Activated CD4-positive, alpha-beta T cell treated with anti-CD3 and anti-CD28 coated beads, Interleukin-2, amount 10 ng/mL, durations not matched to agents 24 days and 14 days (primary cell): ENCODE measurements at places on chromosomes 16 and 17. TPM values are rescaled to one million over a fixed set of nuclear protein-coding genes. Genes with fewer than 3 reads are reported as not detected.

DNA sequence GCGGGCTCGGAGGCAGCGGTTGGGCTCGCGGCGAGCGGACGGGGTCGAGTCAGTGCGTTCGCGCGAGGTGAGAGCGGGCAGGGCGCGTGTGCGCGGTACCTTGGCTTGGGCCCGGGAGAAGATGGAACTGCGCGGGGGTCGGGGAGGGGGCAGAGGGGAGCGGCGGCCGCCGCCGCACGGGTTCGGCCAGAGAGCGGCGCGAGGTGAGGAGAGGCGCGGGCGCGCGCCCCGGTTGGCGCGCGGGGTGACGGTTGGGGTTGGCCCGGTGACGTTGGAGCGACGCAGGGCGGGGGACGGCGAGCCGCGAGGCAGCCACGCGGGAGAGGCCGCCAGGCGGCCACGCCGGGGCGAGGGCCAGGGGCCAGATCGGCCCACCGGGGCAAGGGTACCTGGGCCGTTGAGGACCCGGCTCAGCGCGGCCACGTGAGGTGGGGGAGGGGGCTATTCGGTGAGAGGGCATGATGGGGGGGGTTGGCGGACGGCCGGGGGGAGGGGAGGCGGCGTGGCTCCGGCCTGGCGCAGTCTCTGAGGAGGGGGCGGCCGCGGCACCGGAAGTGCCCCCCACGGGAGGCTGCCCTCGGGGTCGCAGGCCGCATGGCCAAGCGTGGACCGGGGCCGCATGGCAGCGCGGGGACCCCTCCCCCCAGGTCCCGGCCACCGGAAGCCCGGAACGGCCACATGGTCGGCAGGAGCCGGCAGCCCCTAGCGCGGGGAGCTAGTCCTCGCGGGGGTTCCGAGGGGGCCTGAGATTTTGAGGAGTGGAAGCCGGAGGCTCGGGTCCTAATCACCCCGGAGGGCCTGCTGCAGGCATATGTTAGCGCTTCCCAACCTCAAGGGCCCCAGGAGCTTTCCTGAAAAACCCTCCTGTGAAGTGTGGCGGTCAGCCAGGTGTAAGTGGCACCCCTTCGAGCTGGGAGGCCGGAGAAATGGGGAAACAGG is 527 bp downstream of the EIF5A start:
- peak; percentile 85 for DNase-seq

- DNase-seq = no peak
These were observed 449.8 kb downstream of the MAF start for GRCh38 chr16:79150632-79151310.

DNA sequence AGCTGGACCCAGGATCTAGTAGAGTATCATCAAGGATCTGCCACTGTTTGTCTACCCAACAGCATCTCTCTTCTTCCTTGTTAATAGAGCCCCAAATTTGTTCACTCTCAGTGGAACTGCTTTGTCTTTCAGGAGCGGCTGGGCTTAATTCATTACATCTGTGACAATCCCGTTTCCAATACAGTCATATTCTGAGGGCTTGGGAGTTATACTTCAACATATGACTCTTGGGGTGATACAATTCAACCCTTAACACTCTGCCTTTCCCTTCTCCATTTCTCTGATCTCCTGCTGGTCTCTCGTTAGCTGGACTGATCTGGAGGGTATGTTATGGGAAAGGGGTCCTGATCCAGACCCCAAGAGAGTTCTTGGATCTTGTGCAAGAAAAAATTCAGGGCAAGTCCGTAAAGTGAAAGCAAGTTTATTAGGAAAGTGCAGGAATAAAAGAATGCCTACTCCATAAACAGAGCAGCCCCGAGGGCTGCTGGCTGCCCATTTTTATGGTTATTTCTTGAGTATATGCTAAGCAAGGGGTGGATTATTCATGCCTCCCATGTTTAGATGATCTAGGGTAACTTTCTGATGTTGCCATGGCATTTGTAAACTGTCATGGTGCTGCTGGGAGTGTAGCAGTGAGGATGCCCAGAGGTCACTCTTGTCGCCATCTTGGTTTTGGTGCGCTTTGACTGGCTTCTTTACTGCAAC is 42.4 kb downstream of the IQCK start:
- no peak for DNase-seq

Gene KRTAP1-1
- not detected in 2 replicates for total RNA-seq

Gene BRICD5
- 22.2 and 23.1 TPM in 2 replicates for total RNA-seq

Gene DNAAF8
- total RNA-seq = not detected in 2 replicates

Gene ZMYND15
- not detected in 2 replicates for total RNA-seq

Gene CDH15
- total RNA-seq = not detected in 2 replicates

- no peak for DNase-seq
These were observed 1.2 kb upstream of the UBB start for GRCh38 chr17:16379654-16380053.

DNA sequence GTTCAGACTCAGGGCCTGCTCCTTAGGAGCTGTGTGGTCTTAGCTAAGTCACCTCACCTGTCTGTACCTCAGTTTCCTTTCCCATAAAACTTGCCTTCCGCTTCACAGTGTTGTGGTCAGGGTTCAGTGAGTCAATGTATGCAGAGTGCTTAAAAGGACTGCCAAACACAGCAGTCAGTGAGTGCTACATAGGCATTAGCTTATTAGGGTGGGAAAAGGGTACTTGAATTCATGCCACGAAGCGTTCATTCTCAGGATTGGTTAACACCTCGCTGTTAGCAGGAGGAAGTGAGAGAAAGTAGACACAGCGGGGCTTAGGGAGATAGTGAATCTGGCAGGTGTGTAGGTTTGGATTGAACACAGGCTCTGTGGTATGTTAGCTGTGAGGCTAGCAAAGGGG is 155.2 kb downstream of the SHISA9 start:
- DNase-seq = no peak

- DNase-seq = no peak
These were observed 32.8 kb upstream of the BHLHA9 start for GRCh38 chr17:1237471-1237870.

Gene RNF151
- total RNA-seq = 0.57 TPM in 1 of 2 replicates, not detected in the other

DNA sequence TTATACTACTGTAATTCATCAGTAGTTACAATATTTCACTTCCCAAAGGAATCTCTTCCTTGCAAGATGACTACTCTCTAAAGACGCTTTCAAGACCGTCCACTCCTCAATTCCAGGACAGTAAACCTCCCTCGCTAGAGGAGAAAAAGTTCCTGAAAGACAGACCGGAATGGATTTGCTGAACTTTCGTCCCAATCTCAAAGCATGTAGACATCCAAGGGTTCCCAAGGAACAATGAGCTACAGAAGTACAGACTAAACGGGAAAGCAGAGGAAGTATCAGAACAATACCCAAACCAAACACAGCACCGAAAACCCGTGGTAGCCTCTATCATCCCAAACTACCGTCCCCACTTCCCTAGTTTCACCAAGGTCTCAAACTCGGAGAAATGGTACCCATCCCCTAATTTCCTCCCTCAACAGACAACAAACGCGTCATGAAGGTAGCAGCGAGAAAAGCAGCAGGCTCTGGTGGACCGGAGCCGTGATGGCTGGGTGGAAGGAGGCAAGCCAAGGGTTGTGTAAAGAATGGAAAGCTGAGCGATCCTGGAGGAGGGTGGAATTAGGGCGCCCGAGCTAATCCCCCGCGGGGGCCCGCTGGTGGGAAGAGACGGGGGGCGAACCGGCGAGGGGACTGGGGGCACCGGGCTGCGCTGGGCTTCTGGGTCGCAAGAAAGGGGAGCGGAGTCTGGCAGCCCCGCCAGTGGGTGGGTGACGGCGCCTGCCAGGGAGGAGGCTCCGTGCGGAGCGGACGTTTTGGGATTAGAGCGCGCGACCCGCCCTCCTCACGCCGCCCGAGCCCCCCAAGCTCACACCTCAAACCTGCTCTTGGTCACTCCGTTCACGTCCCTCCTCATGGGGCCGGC is 647 bp downstream of the FBXL20 start:
- no peak for DNase-seq

DNA sequence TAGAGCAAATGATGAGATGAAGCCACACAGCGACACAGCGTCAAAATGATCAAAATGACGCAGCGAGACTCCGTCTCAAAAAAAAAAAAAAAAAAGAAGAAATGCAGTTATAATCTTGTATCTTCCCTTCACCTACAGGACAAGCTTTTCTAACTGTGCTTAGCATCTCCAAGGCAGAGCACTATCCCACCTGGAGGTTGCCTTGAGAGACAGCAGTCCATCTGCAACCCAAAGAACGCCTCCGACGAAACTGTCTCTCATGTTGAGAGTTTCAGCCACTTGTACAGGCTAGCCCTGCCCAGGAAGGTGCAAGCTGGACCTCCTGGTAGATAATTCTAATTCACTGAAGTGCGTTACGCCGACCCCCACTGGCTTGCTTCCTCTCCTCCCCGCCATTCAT is 46.7 kb upstream of the GCSH start:
- no peak for DNase-seq

Gene ADAM11
- 0.12 TPM in 2 replicates for total RNA-seq

Gene ACSM2A
- 0.17 TPM in 1 of 2 replicates, not detected in the other for total RNA-seq

GRCh38 chr16:25064937-25065336 is 46.6 kb upstream of the LCMT1 start:
- DNase-seq = no peak

Gene OVCA2
- 36.5 and 37.7 TPM in 2 replicates for total RNA-seq

GRCh38 chr17:1754430-1755112 is 7.3 kb upstream of the SERPINF1 start:
- no peak for DNase-seq

Gene APOBR
- total RNA-seq = 4.0 and 4.1 TPM in 2 replicates

Gene PIK3R5
- 32.6 and 36.8 TPM in 2 replicates for total RNA-seq

- no peak for DNase-seq
These were observed 530 bp upstream of the ZDHHC7 start for GRCh38 chr16:85011846-85012284.

Gene TLCD3B
- total RNA-seq = 1.5 and 1.8 TPM in 2 replicates

Gene BEAN1
- not detected in 2 replicates for total RNA-seq

GRCh38 chr17:79544142-79544914 is 66.5 kb downstream of the RBFOX3 start:
- DNase-seq = no peak

- DNase-seq = no peak
These were observed 96.9 kb upstream of the KCNJ16 start for GRCh38 chr17:69978056-69978646.

DNA sequence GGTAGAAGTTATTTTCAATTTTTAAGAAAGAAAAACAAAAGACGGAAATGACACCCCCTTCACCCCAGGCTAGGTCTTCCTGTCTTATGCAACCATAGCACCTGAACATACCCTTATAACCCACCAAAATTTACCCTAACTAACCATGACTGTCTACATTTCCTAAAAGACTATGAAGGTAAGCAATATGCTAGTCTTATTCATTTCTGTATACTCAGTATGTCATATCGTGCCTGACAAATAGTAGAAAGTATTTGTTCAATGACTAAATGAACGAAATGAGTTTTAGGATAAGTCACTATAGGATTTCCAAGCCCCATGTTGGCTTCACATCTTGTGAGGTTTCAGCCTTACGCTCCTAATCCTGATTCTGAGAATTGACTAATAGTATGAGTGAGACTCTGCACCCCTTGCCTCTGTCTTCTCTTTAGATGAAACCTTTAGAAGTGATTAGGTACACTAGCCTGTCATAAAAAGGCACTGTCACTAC is 6.5 kb downstream of the ADAT1 start:
- no peak for DNase-seq

Gene SLC9A5
- total RNA-seq = 5.3 TPM in 2 replicates

DNA sequence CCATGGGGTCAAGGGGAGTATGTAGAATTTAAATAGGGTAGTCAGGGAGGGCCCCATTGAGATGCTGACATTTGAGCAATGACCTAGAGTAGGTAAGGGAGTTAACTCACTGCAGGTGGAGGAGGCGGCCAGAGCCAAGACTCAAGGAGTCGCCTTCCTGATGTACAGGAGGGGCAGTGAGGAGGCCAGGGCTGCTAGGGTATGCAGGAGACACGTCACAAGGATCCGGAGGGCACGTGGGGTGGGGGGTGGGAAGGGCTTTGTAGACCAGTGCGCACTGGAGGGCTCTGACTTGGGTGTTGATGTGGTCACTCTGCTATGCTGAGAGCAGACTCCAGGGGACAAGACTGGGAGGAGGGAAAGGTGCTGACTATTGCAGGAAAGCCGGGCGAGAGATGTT is 37.5 kb downstream of the SPECC1 start:
- DNase-seq = no peak

DNA sequence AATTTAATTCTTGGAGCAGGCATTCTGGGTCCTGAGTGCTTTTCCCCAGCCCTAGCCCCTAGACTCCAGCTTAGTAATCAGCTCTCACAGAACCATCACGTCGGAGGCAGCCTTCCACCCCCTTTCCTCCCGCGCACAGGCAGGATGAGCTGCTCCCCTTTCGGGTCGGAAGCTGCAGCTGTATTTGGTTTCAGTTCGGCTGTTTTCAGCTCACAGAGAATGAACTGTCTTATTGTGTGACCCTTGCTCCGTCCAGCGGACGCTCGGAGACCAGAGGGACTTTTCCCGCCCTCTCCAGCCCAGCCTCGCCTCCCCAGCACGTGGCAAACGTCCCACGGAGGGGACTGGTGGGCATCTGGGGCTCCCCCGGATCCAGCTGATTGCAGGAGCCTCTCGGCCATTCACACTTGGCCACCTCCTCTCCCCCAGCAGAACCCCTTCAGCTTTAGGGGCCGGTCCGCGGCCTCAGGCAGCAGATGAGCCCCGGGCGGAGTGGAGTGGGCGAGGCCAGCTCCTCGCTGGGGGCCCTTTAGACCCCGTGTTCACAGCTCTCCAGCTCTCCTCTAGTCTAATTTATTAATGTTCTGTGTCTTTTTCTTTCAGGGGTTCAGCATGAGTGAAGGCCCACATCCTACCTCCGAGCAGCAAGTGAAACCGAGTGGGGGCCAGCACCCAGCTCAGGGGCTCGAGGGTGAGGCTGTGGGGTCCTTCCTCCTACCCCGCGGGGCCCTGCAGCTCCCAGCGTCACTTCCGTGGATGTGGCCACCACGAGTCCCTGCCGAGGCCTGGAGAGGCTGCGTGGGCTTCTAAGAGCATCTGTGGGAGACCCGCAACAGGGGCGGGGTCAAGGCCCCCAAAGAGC is 863 bp upstream of the UTS2R start:
- peak; percentile 79 for DNase-seq

GRCh38 chr16:11946433-11946832 is 4.6 kb upstream of the NPIPB2 start:
- DNase-seq = no peak

DNA sequence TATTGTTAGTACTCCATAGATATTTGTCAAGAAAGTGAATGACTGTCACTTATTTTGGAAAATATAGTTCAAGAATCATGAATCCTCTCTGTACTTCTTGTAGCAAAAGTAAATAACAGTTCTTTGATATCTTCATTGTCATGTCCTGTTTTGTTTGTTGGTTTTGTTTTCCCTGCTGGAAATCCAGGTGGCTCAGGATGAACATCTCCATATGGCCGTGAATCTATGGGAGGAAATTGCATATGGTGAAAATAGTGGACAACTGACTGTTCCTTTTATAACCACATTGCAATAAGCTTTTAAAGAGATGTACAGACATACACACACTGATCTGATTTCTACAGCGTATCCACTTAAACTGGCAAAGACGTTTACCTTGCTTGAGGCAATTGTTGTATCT is 637.0 kb upstream of the RBFOX1 start:
- no peak for DNase-seq

DNA sequence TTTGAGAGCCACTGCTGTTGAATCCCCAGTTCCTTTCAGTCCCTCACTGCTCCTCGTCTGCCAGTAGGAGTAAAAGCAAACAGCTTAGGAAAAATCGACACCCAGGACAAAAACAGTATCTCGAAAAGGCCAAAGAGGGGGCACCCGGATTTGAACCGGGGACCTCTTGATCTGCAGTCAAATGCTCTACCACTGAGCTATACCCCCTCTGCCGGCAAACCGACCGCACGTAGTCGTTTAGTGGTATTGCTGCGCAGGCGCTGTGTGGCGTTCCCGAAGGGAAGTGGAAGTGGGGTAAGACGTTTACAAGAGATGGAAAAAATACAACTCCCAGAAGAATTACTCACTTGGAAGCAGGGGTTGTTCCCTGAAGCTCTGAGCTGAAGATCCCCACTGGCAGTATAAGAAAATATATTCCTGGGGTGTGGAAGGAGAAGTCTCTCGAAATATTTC is 2.2 kb upstream of the PLXDC1 start:
- peak; percentile 98 for DNase-seq

- no peak for DNase-seq
These were observed 25.9 kb downstream of the PIPOX start for GRCh38 chr17:29068818-29069217.
